HS-27A (cell line): ENCODE measurements at places on chromosomes 6 and 20.

DNA sequence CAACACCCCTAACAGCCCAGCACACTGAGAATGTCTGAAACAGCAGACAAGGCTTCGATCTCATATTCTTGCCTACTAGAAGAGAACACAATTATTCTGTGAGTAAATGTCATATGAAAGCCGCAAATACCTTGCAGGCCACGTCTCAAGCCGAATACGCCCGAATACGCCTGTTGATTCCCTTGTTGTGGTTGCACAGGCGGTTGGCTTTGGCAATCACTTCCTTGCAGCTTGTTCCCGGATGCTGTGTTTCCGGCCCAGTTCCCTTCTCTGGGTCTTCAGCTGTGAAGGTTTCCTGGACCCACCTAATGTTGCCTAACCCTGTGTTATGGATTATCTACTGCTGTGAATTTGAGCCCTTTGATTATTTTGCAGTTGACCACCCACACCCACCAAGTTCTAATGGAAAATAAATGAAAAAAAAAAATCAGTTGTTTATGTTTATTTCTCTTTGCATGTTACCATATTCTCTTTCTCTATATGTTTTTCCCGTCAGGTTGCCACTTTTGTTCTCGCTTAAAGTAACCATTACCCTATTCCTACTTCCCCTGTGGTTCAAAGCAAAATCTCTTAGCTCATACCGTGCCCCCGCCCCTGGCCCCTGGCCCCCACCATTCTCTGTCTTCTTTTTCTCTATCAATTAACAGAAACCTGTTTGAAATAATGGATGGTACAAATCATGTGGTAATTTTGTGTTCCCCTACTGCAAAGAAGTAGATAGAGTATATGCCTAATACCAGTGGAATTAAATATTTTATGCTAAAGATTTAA lies 172.4 kb downstream of the ADGB start:
- DNase-seq = no peak

DNA sequence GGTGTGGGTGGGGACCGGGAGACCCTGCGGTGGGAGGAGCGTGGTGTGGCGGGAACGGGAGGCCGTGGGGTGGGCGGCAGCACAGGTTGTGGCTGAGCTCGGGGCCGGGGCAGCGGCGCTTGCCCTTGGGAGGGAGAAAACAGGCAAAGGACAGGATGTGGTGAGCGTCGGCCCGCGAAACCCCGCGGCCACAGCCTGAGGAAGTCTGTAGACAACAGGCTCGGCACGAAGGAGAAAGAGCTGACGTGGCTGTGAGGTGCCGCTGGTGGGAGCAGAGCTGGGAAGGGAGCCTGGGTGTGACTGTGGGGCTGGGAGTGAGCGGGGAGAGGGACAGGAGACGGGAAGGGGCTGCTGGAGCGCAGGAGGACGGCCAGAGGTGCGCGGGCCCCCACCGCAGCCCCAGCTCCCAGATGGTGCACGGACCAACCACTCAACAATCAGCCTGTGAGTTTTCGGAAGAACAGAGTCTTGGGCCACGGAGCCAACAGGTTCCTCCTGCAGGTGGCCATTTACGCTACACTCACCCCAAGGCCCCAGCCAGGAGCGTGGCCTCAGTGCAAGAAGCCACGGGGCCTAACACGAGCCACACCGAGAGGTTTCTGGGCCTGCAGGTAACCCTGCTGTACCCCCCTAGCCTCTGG lies 202.8 kb downstream of the DLL1 start:
- DNase-seq = no peak

- no peak for DNase-seq
Observed at GRCh38 chr6:105793130-105793529, 293.0 kb upstream of the PRDM1 start.

GRCh38 chr6:167711768-167712730 lies 114.7 kb upstream of the AFDN start:
- no peak for DNase-seq

- DNase-seq = no peak
Observed at GRCh38 chr6:128509709-128510108, 10.7 kb downstream of the PTPRK start.

DNA sequence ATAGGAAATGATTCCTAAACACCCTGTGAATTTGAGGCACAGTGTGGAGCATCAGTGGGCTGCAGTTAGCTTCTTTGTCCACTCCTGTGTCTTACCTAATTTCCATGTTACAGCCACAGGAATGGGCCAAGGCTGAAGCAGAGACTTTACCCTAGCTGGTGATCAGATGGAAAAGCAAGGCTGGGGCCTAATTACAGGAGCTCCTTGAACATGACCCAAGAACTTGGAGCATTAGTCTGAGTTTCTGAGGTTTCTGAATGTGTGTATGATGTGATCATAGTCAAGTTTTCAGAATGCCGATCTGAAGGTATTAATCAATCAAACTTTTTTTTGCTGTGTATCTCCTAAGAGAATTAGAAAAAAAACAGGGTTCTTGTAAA lies 18.0 kb downstream of the HECA start:
- no peak for DNase-seq

DNA sequence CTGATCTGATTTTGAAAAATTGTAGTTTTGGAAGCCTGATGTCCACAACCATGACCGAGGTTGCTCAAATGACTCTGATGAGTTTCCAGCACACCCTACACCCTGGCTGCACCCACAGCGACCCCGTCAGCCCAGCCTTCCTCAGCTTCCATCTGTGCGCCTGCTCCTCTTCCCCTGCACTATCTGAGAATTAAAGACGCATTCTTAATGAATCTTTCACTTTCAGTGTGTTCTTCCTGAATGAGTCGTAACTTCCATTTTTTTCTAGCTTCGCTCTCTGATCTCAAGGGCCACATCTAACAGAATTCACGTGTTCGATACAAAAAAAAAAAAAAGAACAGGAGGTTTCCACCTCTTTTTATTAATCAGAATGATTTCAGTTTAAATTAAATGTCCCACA lies 21.3 kb upstream of the RREB1 start:
- DNase-seq = no peak

DNA sequence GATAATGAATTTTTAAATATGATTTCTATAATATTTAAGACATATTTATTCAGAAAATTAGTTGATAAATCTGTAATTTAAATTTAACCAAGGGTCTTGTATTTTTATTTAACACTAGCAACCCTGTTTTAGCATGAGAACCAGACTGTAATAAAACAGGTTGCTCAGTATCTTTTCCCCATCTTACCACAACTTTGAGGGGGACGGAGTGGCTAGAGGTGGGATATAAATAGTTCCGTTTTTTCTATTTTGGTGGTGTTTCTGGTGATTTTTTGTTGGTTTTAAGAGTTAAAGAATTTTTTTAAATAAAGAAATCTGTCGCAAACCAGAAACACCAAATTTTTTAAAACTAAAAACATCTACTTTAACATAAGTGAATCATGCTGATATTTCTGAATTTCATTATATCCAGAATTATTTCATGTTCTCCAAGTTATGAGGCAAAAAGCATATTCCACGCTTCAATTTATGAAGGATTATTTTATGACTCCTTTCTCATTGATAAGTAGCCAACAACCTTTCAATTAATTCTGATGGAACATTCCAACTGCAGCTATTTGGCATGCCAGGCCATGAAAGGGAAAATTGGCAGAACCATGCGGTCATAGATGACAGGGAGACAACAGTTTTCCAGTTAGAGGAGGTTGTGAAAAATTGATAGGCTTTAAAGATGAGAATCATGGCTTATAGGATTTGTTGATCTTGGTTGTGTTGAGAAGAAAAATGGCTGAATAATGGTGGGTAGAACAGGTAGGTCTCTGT lies 151.9 kb upstream of the CARMIL1 start:
- no peak for DNase-seq

GRCh38 chr6:147043994-147044477 lies 160.2 kb upstream of the STXBP5 start:
- no peak for DNase-seq

GRCh38 chr6:98516866-98517265 lies 317.5 kb upstream of the POU3F2 start:
- no peak for DNase-seq

DNA sequence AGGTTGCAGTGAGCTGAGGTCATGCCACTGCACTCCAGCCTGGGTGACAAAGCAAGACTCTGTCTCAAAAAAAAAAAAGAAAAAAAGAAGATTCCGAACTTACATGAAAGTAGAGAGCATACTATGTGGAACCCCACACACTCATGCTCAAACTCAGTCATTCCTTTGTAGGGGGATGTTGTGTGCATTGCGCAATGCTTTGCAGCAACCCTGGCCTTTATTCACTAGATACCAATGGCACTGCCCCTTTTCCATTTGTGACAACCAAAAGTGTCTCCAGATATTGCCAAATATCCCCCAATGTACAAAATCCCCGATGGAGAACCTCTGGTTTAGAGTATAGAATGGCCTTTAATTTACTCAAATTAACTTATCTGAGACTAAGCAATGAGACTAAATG lies 158.6 kb downstream of the GJA1 start:
- DNase-seq = no peak

GRCh38 chr6:65935412-65935811 lies 228.4 kb upstream of the EYS start:
- DNase-seq = no peak

GRCh38 chr20:7285918-7286556 lies 518.6 kb downstream of the BMP2 start:
- DNase-seq = peak; percentile 47

DNA sequence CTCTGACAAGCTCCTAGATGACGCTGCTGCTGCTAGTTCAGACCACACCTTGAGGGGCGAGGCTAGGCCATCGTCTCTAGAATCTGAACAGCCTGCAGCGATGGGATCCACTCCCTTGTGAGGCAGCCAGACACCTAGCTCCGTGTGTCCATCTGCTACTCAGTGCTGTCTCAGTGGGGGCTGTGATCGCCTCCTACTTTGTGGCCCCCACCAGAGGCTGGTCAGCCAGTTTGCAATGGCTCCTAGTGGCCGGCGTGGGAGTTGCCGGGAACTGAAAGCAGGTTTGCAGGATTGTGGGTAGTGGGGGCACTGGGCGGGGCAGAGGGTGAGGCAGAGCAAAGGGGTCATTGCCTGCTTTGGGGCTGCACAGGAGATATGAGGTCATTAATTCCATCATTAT lies 2.8 kb downstream of the CCN5 start:
- no peak for DNase-seq

DNA sequence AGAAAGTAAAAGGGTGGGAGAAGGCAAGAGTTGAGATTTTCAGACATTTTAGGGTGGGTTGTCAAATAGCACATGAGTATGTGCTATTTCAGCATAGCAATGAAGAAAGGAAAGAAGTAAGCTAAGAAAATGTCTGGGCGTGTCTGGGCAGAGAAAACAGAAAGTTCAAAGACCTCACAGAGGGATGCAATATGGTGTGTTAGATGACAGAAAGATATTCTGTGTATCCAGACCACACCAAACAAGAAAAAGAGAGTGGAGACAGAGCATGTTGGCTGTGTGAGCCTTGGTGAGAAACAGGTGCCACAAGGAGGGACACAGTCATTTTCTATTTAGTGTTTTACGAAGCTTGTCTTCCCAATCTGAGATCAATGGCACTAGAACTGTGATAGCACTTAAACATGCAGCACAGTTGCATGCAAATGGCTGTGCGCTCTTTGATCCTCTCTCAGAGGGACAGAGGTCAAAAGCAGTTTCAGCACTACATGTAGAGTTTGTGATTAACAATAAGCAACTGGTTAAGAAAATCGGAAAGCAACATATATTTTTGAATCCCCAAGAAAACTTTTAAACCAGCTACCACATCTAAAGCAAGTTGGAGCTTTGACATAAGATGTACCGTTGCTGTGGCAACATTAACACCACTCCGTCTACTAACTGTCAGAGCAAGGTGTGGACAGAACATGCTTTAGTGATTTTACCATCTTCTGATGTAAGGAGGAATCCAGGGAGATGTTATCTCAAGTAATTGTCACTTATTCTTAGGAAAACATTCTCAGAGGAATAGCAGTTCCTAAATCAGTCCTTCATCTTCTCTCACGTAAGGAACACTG lies 515.5 kb upstream of the NOX3 start:
- DNase-seq = no peak

- DNase-seq = no peak
Observed at GRCh38 chr6:83605517-83605916, 93.2 kb downstream of the PRSS35 start.

- DNase-seq = no peak
Observed at GRCh38 chr6:107230024-107230423, 114.7 kb upstream of the BEND3 start.

DNA sequence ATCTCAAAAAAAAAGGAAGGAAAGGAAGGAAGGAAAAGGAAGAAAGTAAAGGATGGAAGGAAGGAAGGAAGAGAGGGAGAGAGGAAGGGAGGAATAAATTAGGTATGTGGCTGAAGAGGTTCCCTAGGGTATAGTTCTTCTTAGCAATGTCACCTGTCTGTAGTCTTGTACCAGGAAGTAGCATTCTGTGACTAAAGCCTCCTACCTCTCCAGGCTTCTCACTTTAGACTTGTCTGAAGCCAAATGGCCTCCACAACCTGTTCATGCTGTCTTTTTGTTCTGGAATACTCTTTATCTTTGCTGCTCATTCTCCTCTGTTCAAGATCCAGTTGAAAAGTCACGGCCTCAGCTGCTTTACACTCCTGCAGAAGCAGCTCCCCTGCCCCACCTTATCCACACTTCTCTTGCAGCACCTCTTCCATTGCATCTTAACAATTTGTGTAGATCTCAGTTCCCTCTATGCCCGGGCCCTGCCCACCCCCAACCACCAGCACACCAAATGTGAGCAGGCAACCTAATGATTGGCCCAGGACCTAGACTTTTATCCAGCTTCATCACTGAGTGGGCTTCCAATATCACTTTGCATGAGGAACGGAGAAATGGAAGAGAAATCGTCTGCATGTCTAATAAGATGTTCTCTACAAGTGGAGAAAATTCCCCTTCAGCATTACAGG lies 19.1 kb downstream of the GCNT2 start:
- no peak for DNase-seq

GRCh38 chr20:55778796-55779195 lies 226.5 kb downstream of the CBLN4 start:
- no peak for DNase-seq

- DNase-seq = no peak
Observed at GRCh38 chr20:64114356-64114971, 7.1 kb upstream of the NPBWR2 start.

GRCh38 chr20:2984028-2984501 lies 59.4 kb upstream of the GNRH2 start:
- no peak for DNase-seq

DNA sequence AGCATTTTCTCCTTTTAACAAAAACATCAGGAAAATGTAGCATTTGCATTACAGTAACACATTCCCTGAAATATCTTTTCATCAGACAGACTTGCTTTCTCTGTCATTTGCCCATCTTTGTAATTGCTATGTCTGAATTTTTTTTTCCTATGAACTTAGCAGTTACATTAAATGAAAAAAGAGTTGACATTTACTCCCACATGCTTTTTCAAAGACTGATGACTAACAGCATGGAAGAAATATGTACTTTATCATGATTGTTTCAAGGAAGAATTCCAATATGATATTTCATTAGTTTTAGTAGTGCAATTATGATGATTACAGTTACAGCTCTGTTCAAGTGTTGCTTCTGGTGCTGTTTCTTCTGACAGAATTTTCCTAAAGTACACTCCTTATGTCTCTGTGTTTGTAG lies 864.5 kb upstream of the MAN1A1 start:
- no peak for DNase-seq
